ENCODE measurements at places on chromosomes 16 and 17.

DNA sequence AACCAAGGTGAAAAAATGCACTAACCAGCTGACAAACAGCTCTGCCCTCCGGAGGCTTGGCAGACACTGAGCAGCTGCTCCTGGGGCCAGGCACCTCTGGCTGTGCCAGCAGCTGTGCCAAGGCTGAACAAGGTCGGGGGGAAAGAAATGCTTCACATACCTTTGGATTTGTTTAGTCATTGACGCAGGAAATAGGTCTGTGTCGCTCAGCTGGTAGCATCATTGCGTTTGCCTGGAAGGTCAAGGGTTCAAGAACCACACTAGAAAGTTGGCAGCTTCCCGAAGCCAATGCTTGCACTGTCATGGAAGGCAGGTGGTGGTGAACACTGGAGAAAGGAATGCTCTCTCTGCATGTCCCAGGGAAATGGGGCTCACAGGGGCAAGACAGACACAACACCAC, 63.5 kb downstream of the PCTP start:
- no peak for DNase-seq

GRCh38 chr16:79001156-79001967, 599.2 kb downstream of the MAF start:
- peak; percentile 76 for DNase-seq

DNA sequence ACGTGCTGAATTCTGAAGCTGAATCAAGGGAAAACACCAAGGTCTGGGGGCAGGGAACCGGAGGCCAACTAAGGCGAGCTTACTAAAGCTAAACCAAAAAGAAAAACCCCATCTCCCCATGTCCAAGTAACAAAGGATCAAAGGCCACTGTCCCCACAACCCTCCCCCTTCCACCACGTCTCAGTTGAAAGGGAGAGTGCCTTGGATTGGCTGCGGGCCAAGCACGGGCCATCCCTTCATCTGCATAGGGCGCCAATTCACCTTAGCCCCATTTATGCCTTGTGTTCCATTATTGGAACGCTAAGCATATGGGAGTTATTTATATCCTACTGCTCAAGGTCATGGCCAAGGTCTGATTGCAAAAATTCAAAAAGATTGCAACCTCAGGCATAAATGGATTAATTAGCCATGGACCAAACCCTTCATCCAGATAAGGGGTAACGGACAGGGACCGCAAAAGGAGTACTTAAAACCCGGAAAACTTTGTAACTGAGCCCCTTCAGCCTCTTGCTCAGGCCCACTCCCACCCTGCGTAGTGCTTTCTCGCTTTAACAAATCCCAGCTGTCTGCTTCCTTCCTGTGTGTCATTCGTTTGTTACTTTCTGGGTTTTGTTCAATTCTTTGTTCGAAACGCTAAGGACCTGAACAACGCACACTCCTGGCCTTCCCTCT, 740 bp upstream of the ATP6V0D1 start:
- DNase-seq, result peak; percentile 45

DNA sequence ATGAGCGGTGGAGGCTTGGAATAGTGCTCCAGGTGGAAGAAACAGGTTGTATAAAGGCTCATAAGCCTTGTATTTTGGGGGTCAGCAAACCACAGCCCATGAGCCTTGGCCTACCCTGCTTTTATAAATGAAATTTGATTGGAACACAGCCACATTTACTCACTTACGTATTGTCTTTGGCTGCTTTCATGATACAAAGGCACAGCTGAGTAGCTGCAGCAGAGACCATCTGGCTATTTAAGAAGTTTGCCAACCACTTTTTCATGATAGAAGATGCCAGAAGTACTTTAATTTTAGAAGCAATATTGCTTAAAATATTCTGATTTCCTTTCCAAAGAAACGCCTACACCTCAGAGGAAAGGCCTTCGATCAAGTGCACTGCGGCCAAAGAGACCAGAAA, 73.8 kb downstream of the C17orf58 start:
- no peak for DNase-seq

DNA sequence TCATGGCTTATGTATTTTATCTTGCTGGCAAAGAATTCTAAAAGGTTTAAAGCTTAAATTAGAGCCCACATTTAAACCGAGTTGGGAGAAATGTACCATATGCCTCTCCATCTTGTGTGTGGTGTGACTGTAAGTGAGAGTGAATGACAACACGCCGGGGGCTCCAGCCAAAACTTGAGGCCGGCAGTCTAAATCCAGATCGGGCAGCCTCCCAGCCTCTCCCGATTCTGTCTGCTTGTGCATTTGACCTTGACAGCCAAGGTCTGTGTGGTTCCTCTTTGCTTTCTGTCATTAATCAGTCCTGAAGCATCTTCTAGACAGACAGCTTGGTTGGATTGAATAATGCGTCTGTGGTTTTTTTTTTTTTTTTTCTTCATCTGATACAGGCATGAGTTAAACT, 1093.2 kb upstream of the EEF2KMT start:
- DNase-seq, result no peak

Measured in cardiac muscle cell (in vitro differentiated cells and primary cell).